Stimulated activated CD8-positive, alpha-beta memory T cell treated with anti-CD3 and anti-CD28 coated beads, Interleukin-7, amount 100 ng/mL, for 1 hour (primary cell): ENCODE measurements at places on chromosomes 4 and X.
A peak's percentile ranks its signal among the peaks of the same experiment; 100 is the strongest.

DNA sequence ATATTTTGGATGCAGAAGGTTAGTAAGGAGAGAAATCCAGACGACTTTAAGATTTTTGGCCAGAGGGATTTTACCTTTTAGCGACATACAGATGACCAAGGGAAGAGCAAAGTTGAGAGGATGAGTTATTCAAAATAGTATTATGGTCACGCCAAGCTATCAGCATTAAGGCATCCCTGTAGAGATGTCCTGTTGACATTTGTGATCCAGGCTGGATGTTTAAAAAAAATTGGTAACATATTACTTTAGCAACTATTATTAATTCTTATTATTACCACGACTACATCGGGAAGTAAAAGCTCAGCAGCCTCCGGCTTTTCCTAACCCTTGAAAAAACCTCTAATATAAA is 562 bp upstream of the OSTC start:
- DNase-seq, result no peak

DNA sequence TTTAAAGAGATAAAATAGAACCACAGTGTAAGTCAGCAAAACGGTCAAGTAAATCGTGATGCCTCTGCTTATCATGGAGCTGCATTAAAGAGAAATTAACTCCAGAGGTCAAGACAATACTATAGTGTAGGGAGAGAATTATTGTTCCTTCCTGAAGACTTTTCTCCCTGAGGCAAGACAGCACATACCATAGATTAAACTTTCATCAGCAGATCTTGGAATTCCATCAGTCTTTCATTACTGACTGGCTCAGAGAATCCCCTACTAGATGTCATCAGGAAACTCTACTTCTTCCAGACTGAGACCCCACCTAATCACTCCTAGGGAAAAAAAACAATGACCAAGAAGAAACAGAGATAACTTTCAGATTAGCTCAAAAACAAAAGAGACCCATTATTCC is 131.3 kb downstream of the NSUN7 start:
- DNase-seq, result no peak

GRCh38 chr4:40309250-40309774 is 25.8 kb upstream of the CHRNA9 start:
- peak; percentile 94 for DNase-seq

DNA sequence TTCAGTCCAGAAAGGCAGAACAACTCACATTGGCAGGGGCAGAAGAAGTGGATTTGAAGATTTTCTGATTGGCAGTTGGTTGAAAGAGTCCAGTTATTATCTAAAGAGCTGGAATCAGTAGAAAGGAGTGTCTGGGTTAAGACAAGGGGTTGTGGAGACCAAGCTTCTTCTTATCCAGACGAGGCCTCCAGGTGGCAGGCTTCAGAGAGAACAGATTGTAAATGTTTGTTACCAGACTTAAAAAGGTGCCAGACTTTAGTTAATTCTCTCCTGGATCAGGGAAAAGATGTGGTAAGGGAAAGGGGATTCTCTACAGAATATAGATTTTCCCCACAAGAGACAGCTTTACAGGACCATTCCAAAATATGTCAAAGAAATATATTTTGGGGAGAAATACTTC is 36.7 kb upstream of the TLR3 start:
- DNase-seq, result no peak

GRCh38 chr4:8473198-8473919 is 32.8 kb downstream of the TRMT44 start:
- DNase-seq, result no peak

- DNase-seq, result no peak
Measured at GRCh38 chr4:2267841-2268240, 5.9 kb upstream of the MXD4 start.

- DNase-seq, result no peak
Measured at GRCh38 chr4:1668488-1668840, 15.6 kb downstream of the FAM53A start.

DNA sequence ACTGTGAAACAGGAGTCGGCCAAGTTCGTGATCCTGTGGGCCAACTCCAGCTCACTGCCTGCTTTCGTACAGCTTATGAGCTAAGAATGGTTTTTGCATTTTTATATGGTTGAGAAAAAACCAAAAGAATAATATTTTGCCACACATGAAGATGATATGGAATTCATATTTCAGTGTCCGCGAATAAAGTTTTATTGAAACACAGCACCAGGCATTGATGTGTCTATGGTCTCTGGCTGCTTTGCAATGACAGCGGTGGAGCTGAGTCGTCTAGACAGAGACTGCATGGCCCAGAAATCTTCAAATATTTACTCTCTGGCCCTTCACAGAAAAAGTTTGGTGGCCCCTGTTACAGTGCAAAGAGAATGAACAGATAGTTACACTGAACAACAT is 20.2 kb downstream of the CLCN4 start:
- DNase-seq, result no peak

GRCh38 chrX:1246816-1247215 is 21.8 kb upstream of the CSF2RA start:
- DNase-seq, result peak; percentile 54

DNA sequence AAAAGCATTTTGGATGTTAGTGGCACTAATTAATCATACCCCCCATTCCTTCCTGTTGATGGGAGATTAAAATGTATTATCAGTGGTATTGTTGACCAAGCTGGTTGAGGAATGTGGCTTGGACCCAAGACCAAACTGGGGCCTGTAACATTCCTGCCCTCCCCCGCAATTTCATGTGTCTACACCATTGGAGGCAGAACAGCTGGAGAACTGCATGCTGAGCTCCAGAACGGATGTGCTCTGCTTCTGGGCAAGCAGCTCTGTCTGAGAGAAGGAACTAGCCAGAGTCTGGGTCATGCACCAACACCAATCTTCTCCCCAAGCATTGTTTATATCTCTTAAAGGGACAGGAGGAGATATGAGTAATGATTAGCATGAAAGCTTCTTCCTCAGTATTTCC is 185.5 kb downstream of the CEP135 start:
- no peak for DNase-seq

DNA sequence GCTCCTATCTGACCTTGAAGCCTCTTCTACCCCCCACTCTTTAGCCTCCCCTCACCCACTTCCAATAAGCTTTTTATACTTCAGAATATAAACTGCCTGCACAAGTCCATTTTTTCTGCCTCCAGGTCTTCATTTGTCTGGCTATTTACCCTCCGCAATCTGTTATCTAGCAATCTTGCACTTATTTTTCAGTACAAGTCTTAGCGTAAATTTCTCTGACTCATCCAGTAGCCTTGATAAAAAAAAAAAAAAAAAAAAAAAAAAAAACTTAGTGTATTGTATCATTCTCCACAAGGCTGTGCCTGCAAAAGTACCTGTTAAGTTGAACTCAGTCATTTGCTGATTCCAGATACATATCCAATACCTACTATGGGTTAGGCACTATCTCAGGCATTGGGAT is 219.5 kb upstream of the DKK2 start:
- no peak for DNase-seq
